ENCODE measurements at places on chromosomes 7 and 10. TPM values are rescaled to one million over a fixed set of nuclear protein-coding genes. Genes with fewer than 3 reads are reported as not detected.

AASS gene
- 22.4 TPM for total RNA-seq

FXYD4 gene
- total RNA-seq, result not detected

CLDN3 gene
- total RNA-seq, result not detected

RARRES2 gene
- 2.4 TPM for total RNA-seq

PPP1R17 gene
- under 0.01 TPM for total RNA-seq

ASZ1 gene
- not detected for total RNA-seq

H2BK1 gene
- total RNA-seq, result not detected

ACSL5 gene
- 3.3 TPM for total RNA-seq

OPALIN gene
- not detected for total RNA-seq

ARHGEF35 gene
- total RNA-seq, result 2.5 TPM

TMEM26 gene
- total RNA-seq, result 2.5 TPM

DGKI gene
- 1.9 TPM for total RNA-seq

LEP gene
- not detected for total RNA-seq

NPC1L1 gene
- 0.09 TPM for total RNA-seq

PIK3AP1 gene
- total RNA-seq, result 0.52 TPM

TAS2R3 gene
- total RNA-seq, result 1.3 TPM

TMEM273 gene
- not detected for total RNA-seq

FOXP2 gene
- total RNA-seq, result 4.2 TPM

RADIL gene
- 0.26 TPM for total RNA-seq

MYL7 gene
- not detected for total RNA-seq

CFAP43 gene
- total RNA-seq, result 0.16 TPM

RNF148 gene
- total RNA-seq, result 0.26 TPM

GIMAP8 gene
- total RNA-seq, result under 0.01 TPM

EEF1AKMT2 gene
- total RNA-seq, result 18.9 TPM

RAMP3 gene
- total RNA-seq, result 0.17 TPM

SLC18A3 gene
- not detected for total RNA-seq

MYH16 gene
- total RNA-seq, result not detected

CHST3 gene
- 16.9 TPM for total RNA-seq

FZD8 gene
- 6.0 TPM for total RNA-seq

ODAD2 gene
- under 0.01 TPM for total RNA-seq

WIPF3 gene
- total RNA-seq, result under 0.01 TPM

NEUROD6 gene
- total RNA-seq, result not detected

CHST12 gene
- 2.7 TPM for total RNA-seq

LRRN3 gene
- 1.4 TPM for total RNA-seq

GTF2IRD2 gene
- 9.5 TPM for total RNA-seq

CPA4 gene
- 2.7 TPM for total RNA-seq

CYP2W1 gene
- total RNA-seq, result not detected

ZNF365 gene
- total RNA-seq, result 0.94 TPM

ANXA8 gene
- 0.52 TPM for total RNA-seq

HNRNPH3 gene
- 30.3 TPM for total RNA-seq

ASAH2 gene
- total RNA-seq, result 0.26 TPM

RAB19 gene
- not detected for total RNA-seq

NSMCE4A gene
- 11.7 TPM for total RNA-seq

AGMO gene
- under 0.01 TPM for total RNA-seq

IQCE gene
- total RNA-seq, result 10.4 TPM

PRPS1L1 gene
- not detected for total RNA-seq

AMPH gene
- 3.0 TPM for total RNA-seq

NSUN6 gene
- total RNA-seq, result 13.5 TPM

MBL2 gene
- total RNA-seq, result not detected

ANKRD61 gene
- total RNA-seq, result not detected

CCL26 gene
- 1.4 TPM for total RNA-seq

SPDYE11 gene
- not detected for total RNA-seq

LLCFC1 gene
- total RNA-seq, result not detected

RSPH10B2 gene
- 0.32 TPM for total RNA-seq

CRHR2 gene
- not detected for total RNA-seq

SFTPA1 gene
- not detected for total RNA-seq

BHLHA15 gene
- total RNA-seq, result 0.16 TPM

POT1 gene
- 35.2 TPM for total RNA-seq

All from bronchial smooth muscle cell (primary cell).